Activated naive CD8-positive, alpha-beta T cell treated with anti-CD3 and anti-CD28 coated beads, Interleukin-2, amount 50 U/mL, for 24 hours (primary cell): ENCODE measurements at places on chromosomes 2 and 18.
A peak's percentile ranks its signal among the peaks of the same experiment; 100 is the strongest.

DNA sequence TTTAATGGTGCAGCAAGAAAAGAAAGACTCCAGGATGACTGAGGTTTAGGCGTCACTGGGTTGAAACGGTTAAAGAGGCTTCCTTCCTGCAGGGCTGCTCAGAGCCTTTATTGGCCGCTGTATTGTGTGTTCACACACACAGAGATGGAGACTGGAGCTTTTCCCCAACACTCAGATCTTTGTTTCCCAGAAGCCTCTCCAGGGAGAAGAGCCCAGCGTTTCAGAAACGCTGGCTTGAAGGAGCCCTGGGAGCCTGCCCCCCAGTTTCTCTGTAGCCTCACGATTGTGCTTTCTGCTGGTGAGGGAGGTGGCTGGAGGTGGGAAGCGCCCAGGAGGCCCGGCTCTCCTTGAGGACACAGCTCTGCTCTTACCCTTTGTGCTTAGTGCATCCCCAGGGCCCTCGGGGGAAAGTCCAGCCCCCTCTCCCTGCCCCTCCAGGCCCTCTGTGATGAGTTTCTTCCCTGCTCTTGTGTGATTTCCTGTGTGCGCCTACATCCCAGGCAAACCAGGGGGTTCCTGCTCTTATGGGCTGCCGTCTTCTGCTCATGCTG lies 37.1 kb downstream of the RRM2 start:
- DNase-seq: no peak

DNA sequence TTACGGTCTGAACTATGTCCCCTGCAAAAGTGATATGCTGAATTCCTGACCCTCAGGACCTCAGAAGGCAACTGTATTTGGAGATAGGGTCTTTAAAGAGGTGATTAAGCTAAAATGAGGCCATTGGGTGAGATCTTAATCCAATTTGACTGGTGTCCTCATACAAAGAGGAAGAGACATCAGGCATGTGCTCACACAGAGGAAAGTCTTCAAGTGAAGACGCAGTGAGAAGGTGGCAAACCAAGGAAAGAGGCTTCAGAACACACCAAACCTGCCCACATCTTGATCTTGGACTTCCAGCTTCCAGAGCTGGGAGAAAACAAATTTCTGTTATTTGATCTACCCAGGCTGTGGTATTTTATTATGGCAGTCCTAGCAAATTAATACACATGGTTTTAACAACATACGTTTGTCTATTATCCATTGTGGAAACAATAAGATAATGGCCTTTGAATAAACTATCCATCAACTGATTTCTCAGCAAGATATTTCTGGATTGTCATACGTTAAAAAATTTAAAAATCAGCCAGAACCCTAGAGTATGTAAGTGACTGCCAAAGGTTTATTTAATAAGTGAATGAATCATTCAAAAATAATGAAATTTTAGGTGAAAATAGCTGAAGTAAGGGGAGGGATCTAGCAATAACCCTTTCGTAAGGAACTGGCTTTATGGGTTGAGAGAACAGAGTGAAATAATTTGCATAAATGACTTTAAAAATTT lies 6.5 kb downstream of the WIPF1 start:
- no peak for DNase-seq

DNA sequence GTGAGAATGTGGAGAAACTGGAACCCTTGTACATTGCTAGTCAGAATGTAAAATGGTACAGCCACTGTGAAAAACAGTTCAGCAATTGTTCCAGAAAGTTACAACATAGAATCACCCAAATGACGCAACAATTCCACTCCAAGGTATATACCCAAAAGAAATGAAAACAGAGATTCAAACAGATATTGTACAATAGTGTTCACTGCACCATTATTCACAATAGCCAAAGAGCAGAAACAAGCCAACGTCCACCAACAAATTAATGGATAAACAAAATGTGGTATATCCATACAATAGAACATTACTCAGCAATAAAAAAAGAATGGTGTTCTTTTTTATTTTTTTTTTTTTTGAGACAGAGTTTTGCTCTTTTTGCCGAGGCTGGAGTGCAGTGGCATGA lies 10.9 kb downstream of the CLASP1 start:
- no peak for DNase-seq

GRCh38 chr2:188596054-188596453 lies 304.4 kb downstream of the GULP1 start:
- DNase-seq: no peak

- no peak for DNase-seq
Measured at GRCh38 chr2:35978218-35978617, 377.4 kb upstream of the CRIM1 start.

DNA sequence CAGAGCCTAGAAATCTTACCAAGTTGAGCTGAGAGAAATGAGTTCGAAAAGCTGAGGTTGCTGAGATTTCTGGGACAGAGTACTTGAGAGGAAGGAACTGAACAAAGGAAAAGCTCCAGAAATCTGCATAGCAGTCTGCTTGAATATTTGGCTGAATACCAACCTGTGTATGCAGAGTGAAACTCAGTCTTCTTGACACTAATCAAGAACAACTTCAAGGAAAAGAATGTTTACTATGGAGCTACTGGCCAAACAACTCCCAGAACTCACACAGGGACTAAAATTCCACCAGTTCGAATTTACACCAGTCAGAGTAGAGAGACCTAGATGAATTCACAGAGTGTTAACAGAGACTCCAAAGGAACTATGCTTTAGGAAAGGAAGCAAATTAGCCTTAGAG lies 66.5 kb downstream of the USP37 start:
- no peak for DNase-seq

DNA sequence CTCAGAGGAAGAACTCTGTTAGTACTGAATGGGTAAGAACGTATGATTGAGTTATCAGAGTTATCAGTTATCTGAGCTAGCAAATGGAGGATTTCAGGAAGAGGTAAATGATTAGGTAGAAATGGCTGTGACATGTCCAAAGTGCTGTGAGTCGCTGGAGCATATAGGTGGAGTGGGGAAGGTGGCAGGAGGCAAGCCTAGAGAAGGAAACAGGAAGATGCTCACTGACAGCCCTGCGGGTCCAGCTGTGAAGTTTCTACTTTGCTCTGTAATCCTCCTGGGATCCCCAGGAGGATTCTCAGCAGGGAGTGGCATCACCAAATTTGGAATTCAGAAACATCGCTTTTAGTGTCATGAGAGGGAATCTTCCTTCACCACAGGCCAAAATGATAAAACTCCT lies 52.0 kb downstream of the GYPC start:
- DNase-seq: no peak

- DNase-seq: no peak
Measured at GRCh38 chr2:85644909-85645308, 23.1 kb downstream of the SFTPB start.

DNA sequence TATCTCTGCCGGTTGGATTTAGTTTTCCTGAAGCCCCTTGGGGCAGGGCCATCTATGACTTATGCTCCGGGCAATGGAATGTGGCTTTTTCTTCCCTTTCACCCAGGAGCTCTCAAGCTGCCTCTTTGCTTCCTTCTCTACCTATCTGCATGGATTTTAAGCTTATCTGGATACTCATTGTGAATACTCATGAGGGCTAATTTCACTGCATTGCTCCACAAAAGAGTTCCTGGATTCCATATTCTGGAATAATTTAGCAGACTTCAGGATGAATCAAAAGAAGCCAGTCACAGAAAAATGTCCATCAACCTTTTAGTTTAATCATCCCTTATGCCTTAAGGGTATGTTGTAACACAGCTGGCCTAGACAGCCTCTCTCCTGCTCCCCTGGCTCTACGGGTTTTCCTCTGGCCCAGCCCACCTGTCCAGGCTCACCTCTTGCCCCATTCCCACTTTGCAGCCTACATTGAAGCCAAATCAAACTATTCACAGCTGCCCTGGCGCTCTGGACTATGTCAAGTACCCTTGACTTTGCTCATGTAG lies 122.8 kb upstream of the RMDN2 start:
- DNase-seq: no peak

GRCh38 chr18:58960508-58960907 lies 95.8 kb downstream of the ZNF532 start:
- DNase-seq: no peak

- DNase-seq: no peak
Measured at GRCh38 chr18:43389163-43389562, 111.9 kb upstream of the SYT4 start.

DNA sequence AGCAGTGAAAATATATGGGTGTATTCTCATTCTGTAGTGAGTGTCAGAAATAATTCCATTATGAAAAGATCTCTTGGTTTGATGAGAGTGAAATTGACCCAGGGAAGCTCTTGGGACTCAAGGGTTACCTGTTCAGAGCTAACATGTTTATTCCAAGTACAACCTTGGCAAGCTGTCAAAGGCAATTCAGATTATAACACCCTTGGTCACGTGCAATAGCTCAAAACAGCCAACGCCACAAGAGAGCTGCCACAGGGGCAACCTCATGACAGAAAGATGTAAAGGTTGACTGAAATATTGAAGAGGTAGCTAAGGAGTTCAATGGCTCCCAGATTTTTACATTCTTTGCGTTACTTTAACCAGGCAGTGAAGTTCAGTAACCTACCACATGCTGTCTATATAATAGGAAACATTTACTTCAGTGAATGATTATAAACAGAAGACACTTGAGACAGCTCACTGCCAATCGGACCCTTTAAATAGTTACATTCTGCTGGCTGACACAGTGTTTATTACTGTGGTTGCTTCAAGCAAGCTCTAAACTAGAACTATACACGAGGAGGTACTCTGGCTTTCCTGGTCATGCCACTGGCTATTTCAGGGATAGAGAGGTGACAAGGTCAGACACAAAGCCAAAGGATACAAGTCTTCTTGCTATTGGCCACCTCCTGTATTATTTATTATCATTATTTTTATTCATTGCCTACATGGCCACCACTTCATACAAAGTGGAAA lies 187.3 kb downstream of the PID1 start:
- DNase-seq: no peak

GRCh38 chr2:96241900-96242611 lies 23.7 kb downstream of the TMEM127 start:
- DNase-seq: peak; percentile 64
